Fibroblast of villous mesenchyme (primary cell): ENCODE measurements at places on chromosomes 12 and 14. TPM values are rescaled to one million over a fixed set of nuclear protein-coding genes. Genes with fewer than 3 reads are reported as not detected.

Gene LTBR
- 61.3 and 69.6 TPM in 2 replicates for total RNA-seq

Gene OR2AP1
- not detected in 2 replicates for total RNA-seq

Gene CCDC77
- 9.1 and 9.7 TPM in 2 replicates for total RNA-seq

Gene CABP1
- total RNA-seq = not detected in 2 replicates

Gene MOAP1
- total RNA-seq = 10.0 and 14.7 TPM in 2 replicates

Gene LRRK2
- total RNA-seq = 1.3 and 1.6 TPM in 2 replicates

Gene PRKAB1
- 13.2 and 16.0 TPM in 2 replicates for total RNA-seq

Gene TRIM9
- 0.64 TPM in 1 of 2 replicates, not detected in the other for total RNA-seq

Gene IFNG-AS1
- not detected in 2 replicates for total RNA-seq

Gene MANSC1
- total RNA-seq = 2.3 and 4.7 TPM in 2 replicates

Gene MTA1
- total RNA-seq = 38.0 and 52.7 TPM in 2 replicates

Gene LALBA
- not detected in 2 replicates for total RNA-seq

Gene TAS2R30
- total RNA-seq = 7.4 and 9.1 TPM in 2 replicates
